ENCODE measurements at places on chromosomes 16 and 17.
A peak's percentile ranks its signal among the peaks of the same experiment; 100 is the strongest.

GRCh38 chr17:70352834-70353233 is 183.5 kb downstream of the KCNJ2 start:
- DNase-seq = no peak

DNA sequence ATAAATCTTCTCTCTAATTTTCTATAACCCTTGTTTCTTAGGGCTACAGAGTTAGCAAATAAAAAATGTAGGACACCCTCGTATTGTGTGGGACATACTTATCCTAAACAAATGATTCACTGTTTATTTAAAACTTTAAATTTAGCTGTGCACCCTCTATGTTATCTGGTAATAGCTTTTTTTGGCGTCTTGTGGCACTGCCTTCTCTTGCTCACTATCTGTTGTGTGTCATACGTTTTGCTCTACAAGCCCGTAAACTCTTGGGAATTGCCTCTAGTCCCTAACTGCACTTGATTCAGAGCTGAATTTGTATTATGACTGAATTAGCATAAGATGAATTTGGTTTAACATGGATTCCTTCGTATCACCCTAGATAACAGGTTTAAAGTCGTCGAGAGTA is 144.3 kb upstream of the MYOCD start:
- no peak for DNase-seq

DNA sequence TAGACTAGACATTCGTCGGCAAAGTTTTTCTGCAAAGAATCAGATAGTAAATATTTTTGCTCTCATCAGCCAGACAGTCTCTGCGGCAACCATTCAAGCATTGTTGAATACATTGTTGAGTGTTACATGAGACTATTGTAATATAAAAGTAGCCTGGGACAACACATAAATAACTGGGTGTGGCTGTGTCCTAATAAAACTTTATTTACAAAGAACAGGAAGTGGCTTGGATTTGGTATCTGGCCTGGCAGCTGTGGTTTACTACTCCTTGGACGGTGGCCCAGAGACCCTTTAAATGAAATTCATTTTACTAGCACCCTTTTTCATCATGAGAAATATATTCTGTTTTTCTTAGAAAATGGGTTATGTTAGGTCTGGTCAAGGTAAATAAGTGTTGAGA is 297.2 kb downstream of the WWOX start:
- no peak for DNase-seq

GRCh38 chr17:16197276-16197675 is 18.1 kb downstream of the NCOR1 start:
- DNase-seq = no peak

DNA sequence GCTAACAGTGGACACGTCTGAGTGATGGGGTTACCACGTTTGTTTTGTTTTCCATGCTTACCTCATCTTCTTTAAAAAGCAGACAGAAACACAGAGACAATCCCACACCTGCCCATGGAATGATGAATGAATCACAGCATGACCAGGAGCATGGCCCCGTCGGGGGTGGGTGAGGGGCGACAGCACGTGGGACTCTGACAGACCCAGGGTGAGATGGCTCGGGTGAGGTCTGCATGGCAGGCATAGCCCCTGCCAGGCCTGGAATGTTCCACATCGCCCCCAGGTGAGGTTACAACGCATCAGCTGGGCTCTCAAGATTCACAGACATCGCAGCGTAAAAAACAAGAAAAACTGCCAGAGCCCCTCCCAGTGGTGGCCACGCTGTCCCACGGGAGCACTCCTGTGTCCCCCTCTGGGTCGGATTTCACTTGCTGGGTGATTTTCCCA is 18.1 kb downstream of the SLC7A5 start:
- DNase-seq = peak; percentile 87

Data from kidney tubule cell (primary cell).